ENCODE measurements at places on chromosomes 12 and 14. TPM values are rescaled to one million over a fixed set of nuclear protein-coding genes. Genes with fewer than 3 reads are reported as not detected.

The PZP gene
- not detected for total RNA-seq

The CCDC197 gene
- not detected for total RNA-seq

The NYNRIN gene
- total RNA-seq: 9.6 TPM

The NT5DC3 gene
- 5.2 TPM for total RNA-seq

The PLCZ1 gene
- total RNA-seq: not detected

The KCNJ8 gene
- total RNA-seq: 1.6 TPM

The ZFYVE21 gene
- total RNA-seq: 45.6 TPM

The SLC38A2 gene
- total RNA-seq: 574 TPM

The PLEKHG7 gene
- not detected for total RNA-seq

The LRFN5 gene
- total RNA-seq: 2.9 TPM

The GALNT9 gene
- total RNA-seq: 0.67 TPM

The ZDHHC22 gene
- not detected for total RNA-seq

The SIX6 gene
- not detected for total RNA-seq

The CMA1 gene
- not detected for total RNA-seq

The CEP170B gene
- 11.6 TPM for total RNA-seq

The LAG3 gene
- 0.74 TPM for total RNA-seq

The MGAT4C gene
- not detected for total RNA-seq

The GPX2 gene
- not detected for total RNA-seq

The RFLNA gene
- 0.34 TPM for total RNA-seq

The MGP gene
- total RNA-seq: 0.30 TPM

The PTPRQ gene
- total RNA-seq: 0.59 TPM

The CLEC4D gene
- not detected for total RNA-seq

The E2F7 gene
- total RNA-seq: 8.9 TPM

The KRT6C gene
- not detected for total RNA-seq

The SDS gene
- not detected for total RNA-seq

The PRICKLE1 gene
- total RNA-seq: 2.9 TPM

The C2CD5 gene
- total RNA-seq: 15.0 TPM

The TEX22 gene
- total RNA-seq: under 0.01 TPM

The MAP3K12 gene
- total RNA-seq: 17.1 TPM

The TMEM132C gene
- not detected for total RNA-seq

The MYO1A gene
- total RNA-seq: not detected

The TBX3 gene
- total RNA-seq: 66.3 TPM
